ENCODE measurements at places on chromosomes 3 and 15.

DNA sequence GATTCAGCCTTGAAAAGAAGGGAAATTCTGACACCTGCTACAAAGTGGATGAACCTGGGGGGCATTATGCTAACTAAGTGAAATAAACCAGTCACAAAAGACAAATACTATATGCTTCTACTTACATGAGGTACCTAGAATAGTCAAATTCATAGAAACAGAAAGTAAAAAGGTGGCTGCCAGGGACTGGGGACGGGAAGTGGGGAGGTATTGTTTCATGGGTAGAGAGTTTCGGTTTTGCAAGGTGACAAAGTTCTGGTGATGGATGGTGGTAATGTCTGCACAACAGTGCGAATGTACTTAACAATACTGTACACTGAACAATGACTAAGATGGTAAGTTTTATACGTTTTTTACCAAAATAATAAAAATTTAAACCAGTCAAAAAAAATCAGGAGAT is 4.8 kb downstream of the IDH2 start:
- DNase-seq, result peak; percentile 55

DNA sequence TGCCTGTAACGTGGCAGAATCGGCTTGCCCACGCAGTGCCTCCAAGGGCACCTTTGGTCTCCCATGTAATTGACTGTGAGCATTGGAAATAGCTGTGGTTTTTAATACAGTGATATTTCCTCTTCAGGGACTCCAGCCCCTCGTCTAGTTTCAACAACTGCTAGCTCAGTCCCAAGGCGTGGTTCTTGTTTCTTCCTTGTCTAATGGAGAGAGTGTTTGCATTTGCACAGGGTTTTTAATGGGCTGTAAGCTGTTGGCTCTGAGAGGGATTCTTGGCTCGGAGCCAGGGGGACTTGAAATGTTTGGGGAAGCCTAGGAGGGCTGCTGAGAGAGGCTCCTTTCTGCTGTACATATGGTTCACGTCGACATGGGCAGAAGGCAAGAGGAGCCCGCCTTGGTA is 86.2 kb downstream of the THSD4 start:
- DNase-seq, result no peak

DNA sequence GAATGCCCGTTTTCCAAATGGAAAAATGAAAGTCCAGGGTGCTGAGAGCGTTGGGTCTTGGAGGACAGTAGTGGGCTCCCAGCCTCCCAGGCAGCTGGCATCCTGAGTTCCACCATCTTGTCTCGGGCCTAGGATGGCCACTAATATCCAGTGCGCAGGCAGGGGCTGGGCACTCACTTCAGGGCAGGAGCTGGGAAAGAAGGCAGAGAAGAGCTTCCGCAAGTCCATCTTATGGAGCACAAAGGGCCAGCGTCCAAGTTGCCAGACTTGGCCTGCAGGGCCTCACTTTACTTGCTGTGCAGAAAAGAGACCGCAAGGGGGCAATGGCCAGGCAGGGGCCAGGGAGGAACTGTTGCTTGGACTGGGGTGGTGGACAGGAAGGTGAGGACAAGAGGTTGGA is 46.1 kb downstream of the IQSEC1 start:
- no peak for DNase-seq

- no peak for DNase-seq
Measured at GRCh38 chr15:27899583-27900285, 199.4 kb downstream of the OCA2 start.

DNA sequence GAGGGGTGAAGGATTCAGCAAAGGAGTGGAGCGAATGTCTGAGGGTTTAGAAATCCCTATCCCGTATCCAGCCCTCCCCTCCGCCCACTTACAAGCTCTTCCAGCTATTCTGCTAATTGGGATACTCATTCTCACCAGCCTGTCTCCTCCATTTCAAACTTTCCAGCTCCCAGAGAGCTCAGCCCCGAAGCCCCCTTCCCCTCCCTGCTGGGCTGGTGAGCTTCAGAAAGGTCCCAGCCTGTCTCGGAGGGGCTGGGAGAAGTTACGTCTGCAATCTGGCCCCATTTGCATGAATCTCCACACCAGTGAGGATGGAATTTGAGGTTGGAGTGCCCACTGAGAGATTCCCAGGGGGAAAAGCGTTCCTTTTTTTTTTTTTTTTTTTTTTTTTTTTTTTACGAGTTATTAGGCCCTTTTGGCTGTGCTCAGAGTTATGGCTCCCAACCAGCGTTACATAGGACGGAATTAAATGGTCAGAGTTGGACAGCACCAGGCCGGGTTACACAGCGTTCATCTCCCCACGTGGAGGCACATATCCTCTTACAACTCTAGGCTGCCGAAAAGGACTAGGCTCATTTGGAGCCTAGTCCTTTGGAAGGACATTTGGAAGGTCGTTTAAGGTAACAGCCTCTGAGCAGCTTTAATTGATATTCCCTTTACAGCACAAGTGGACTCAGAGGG is 34.6 kb downstream of the FGD5 start:
- DNase-seq, result no peak

GRCh38 chr3:125128861-125129501 is 73.2 kb upstream of the HEG1 start:
- no peak for DNase-seq

- DNase-seq, result no peak
Measured at GRCh38 chr3:69294014-69294766, 91.7 kb downstream of the FRMD4B start.

- DNase-seq, result no peak
Measured at GRCh38 chr3:32180141-32180784, 58.2 kb upstream of the CMTM8 start.

DNA sequence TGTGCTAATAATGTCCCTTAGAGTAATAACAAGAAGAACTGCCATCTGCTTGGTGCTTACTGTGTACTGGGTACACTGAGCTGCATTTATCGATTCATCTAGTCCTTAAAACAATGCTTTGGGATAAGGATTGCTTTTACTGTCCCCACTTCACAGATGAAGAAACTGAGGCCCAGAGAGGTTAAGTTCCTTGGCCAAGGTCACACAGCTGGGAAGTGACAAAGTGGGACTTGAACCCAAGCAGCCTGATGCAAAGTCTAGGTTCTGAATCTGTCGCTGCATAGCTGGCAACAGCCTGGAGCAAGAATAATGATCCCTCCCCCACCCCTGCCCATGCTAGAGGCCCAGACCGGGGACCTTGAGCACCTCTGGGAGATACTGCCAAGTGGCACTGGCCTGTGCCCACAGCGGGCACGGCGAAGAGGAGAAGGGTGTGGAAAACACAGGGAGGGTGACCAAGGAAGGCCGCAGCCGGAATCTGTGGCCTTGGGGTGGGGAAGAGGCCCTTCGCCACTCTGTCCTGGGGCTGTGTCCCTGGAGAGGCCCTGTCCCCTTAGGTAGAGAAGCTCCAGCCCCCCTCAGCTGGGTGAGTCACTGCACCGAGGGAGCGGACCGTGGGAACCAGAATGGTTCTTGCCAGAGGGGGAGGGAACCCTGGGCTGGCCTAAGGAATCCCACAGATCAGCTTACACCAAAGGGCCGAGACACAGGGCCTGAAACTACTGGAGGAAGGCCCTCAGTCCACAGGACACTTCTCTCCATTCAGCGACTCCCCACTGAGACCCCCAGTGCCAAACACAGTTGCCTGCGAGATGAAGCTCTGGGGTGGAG is 3.5 kb downstream of the PLXND1 start:
- DNase-seq, result no peak

- DNase-seq, result no peak
Measured at GRCh38 chr15:49225572-49226281, 55.7 kb downstream of the GALK2 start.

DNA sequence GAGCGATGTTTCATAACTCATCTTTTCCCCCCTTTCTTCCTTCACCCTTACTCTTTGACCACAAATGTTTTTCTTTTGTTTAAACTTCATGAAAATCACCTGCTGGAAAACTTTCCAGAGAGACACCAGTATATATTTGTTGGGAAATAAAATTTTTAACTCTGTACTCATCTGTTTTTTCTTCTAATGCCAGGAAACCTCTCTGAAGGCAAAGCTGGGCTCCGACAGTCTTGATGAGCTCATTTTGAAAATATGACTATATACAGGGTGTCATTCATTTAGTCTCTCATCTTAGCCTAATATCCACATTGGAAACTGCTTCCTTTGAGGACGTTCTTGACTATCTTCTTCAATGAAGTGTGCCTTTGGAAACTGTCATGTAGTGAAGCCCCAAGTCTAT is 339.6 kb upstream of the ROBO2 start:
- no peak for DNase-seq

- no peak for DNase-seq
Measured at GRCh38 chr3:44805960-44806359, 44.4 kb downstream of the KIF15 start.

DNA sequence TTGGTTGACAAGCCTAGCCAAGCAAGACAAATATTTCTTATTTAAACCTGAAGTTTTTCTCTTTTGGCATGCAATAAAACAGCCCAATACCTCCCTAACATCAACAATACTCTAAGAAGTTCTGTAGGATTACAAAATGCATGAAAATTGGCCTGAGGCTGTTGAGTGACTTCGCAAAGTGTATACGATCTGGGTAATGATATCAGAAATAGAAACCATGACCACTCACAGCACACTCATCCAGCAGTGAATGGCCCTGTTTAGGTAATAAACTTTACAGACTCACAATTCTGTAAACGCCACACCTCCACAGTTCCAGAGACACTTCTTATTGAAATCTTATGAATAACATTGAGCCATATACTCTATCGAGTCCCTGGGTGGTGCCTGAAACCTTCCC is 83.0 kb upstream of the NAALADL2 start:
- DNase-seq, result no peak

DNA sequence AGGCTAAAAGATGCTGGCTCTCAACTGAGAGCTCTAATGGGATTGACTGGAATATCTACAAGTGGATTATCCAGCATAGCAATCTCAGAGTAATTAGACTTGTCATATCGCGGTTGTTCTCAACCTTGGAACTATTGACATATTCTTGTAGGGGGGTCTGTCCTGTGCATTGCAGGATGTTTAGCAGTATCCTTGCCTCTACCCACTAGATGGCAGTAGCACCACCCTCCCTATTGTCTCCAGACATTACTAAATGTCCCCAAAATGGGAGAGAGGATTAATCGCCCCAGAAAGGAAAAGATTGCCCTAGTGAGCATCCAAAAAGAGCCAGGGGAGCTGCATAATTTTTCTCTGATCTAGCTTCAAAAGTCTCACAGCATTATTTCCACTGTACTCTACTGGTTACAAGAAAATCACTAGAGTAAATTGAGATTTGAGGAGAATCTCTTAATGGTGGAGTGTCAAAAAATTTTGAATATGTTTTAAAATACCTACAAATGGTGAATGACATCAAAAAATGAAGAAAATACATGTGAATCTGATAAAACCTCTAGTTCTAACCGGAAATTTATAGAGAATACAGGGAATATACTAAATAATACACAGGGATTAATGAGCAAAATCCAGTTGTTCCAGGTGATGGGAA is 388.2 kb upstream of the AGTR1 start:
- no peak for DNase-seq

Measured in activated CD4-positive, alpha-beta T cell treated with anti-CD3 and anti-CD28 coated beads for 4 hours (primary cell).